RWPE2 (cell line): ENCODE measurements at places on chromosomes 4 and X.
A peak's percentile ranks its signal among the peaks of the same experiment; 100 is the strongest.

- DNase-seq = no peak
- no peak overlapping the region for H3K27ac ChIP-seq
- no peaks in the 10 kb centered on the region for H3K4me1 ChIP-seq
- H3K27me3 ChIP-seq = no peaks in the 10 kb centered on the region
Observed at GRCh38 chrX:100871594-100872560, 2.3 kb downstream of the NOX1 start.

DNA sequence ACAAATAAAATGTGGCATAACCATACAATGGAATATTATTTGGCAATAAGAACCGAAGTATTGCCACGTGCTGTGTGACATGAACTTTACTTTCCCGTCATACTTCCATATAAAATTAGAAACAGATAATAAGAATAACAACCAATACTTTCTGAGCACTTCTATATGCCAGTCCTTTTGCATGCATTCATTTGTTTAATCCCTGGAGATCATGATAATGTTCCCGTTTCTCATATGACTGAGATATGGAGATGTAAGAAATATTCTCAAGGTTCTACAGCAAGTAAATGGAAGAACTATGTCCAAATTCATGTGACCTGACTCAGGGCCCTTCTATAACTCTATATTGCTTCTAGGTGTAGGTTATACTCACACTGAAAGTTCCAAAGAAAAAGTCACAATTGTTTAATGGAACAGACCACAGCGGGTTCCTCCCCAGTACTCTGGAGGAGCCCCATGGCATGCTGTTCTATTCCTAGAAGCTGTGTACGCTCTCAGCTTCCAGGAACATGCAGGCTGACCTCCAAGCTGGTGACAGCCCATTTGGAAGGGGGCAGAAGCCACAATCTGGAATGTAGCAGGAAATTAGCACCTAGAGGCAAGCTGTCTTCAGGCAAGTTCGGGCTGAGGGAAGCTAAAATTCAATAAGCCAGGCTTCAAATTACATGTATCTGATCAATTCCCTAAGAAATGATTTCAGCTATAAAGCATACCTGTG is 31.5 kb downstream of the QDPR start:
- no peaks in the 10 kb centered on the region for H3K27me3 ChIP-seq
- H3K4me3 ChIP-seq = no peak overlapping the region
- H3K4me1 ChIP-seq = no peaks in the 10 kb centered on the region
- no peak for DNase-seq

DNA sequence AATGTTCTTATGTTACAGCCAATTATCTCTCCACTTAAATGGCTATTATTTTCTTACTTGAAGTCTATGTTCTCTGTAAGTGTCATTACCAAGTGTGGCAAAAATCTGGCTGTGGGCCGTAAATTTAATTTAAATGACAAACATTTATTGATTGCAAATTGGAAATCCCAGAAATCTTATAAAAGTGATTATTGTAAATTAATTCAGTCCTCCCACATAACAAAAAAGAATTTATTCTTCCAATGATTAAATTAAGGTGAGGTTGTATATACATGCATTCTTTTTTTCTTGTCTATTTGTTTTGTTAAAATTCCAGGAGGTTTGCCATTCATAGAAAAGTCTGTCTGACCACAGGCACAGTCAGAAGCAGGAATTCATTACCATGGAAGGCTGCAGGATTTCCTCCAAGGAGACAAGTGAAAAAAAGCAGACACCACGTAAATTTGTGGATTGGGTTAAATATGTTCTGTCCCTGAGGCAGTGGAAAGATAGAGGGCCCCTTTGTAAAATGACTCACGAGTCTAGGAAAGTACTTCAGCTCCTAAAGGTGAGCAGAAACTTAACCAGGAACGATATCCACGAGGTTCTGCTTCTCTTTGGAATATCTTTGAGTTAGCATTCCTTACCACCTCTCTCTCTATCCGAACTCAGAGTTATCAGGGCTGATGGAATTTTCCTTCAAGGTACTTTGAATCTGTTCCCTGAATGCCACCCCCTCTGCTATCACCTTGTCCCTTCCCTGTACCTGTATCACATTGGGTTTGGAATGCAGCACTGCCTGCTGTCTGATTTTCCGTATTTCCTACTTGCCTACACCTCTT is 10.7 kb downstream of the PPARGC1A start:
- no peaks in the 10 kb centered on the region for H3K4me1 ChIP-seq
- DNase-seq = no peak
- H3K36me3 ChIP-seq = no peaks in the 10 kb centered on the region
- H3K27ac ChIP-seq = no peak overlapping the region

GRCh38 chr4:159195361-159195769 is 92.5 kb downstream of the RAPGEF2 start:
- DNase-seq = no peak
- no peak overlapping the region for H3K27ac ChIP-seq
- no peaks in the 10 kb centered on the region for H3K4me1 ChIP-seq
- H3K27me3 ChIP-seq = no peaks in the 10 kb centered on the region

- DNase-seq = peak; percentile 34
- no peak overlapping the region for H3K27ac ChIP-seq
- H3K4me3 ChIP-seq = no peak overlapping the region
- H3K36me3 ChIP-seq = no peaks in the 10 kb centered on the region
- H3K4me1 ChIP-seq = no peaks in the 10 kb centered on the region
- peaks cover 18% of the 10 kb centered on the region for H3K27me3 ChIP-seq
Observed at GRCh38 chr4:8583655-8584025, 3.4 kb downstream of the GPR78 start.

DNA sequence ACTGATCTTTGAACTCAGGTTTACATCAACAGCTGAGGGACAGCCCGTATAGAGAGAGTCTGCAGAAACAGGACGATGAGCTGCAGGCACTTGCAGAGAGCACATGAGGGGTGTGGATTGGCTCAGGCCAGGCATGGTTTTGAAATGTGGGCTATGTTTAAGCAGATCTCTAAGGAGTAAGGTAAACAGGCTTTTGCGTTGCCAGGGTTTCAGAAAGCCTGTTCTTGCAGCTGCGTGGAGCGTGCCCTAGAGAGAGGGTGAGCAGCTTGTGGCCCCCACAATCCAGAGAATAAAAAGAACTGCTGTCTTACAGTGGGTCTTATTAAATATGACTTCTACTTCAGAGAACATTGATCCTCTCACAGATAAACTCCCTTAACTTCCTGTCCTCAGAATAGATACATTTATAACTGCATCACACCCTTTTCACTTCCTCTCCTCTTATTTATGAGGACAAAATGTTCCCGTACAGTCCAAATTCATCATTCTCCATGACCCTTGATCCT is 64.1 kb downstream of the TMA16 start:
- H3K4me3 ChIP-seq = no peak overlapping the region
- DNase-seq = no peak
- no peaks in the 10 kb centered on the region for H3K4me1 ChIP-seq
- H3K27ac ChIP-seq = no peak overlapping the region
- H3K36me3 ChIP-seq = no peaks in the 10 kb centered on the region
- no peaks in the 10 kb centered on the region for H3K27me3 ChIP-seq

- H3K4me3 ChIP-seq = no peak overlapping the region
- DNase-seq = no peak
- peaks cover 3% of the 10 kb centered on the region for H3K4me1 ChIP-seq
- H3K27ac ChIP-seq = no peak overlapping the region
Observed at GRCh38 chr4:16199093-16199492, 27.2 kb downstream of the TAPT1 start.

- H3K27ac ChIP-seq = no peak overlapping the region
- peaks cover 17% of the 10 kb centered on the region for H3K36me3 ChIP-seq
- H3K4me1 ChIP-seq = peaks cover 9% of the 10 kb centered on the region
- H3K27me3 ChIP-seq = no peaks in the 10 kb centered on the region
- DNase-seq = no peak
- no peak overlapping the region for H3K4me3 ChIP-seq
Observed at GRCh38 chr4:77742054-77742453, 77.1 kb downstream of the CNOT6L start.

GRCh38 chr4:23068287-23068686 is 375.6 kb downstream of the GBA3 start:
- H3K36me3 ChIP-seq = no peaks in the 10 kb centered on the region
- no peak for DNase-seq
- H3K27ac ChIP-seq = no peak overlapping the region

- no peak overlapping the region for H3K27ac ChIP-seq
- H3K27me3 ChIP-seq = no peaks in the 10 kb centered on the region
- no peaks in the 10 kb centered on the region for H3K36me3 ChIP-seq
- no peak for DNase-seq
- no peak overlapping the region for H3K4me3 ChIP-seq
Observed at GRCh38 chr4:23485801-23486200, 404.0 kb downstream of the PPARGC1A start.

- H3K4me1 ChIP-seq = no peaks in the 10 kb centered on the region
- DNase-seq = no peak
- no peaks in the 10 kb centered on the region for H3K36me3 ChIP-seq
- H3K27me3 ChIP-seq = no peaks in the 10 kb centered on the region
Observed at GRCh38 chrX:125439194-125439849, 119.7 kb downstream of the TEX13C start.

DNA sequence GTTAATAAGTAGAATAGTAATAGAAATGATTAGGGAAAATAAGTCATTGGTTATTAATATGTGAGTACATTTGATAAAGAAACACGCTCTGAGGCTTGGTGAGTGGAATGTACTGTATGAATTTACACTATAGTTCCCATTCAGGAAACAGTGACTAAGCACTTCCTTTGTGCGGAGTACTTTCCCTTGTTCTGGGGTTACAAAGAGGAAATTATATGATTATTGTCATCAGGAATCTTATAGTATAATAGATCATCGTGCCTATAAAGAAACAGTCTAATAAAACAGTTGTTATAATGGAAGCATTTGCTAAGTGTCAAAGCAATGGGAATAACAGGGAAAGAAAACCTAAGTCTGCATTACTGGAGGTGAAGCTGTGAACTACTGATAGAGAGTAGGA is 138.0 kb downstream of the RPA4 start:
- H3K27me3 ChIP-seq = no peaks in the 10 kb centered on the region
- no peak for DNase-seq
- H3K4me3 ChIP-seq = no peak overlapping the region
- H3K27ac ChIP-seq = no peak overlapping the region
- no peaks in the 10 kb centered on the region for H3K4me1 ChIP-seq

- no peak for DNase-seq
- H3K27me3 ChIP-seq = no peaks in the 10 kb centered on the region
- H3K4me1 ChIP-seq = peaks cover 3% of the 10 kb centered on the region
- H3K4me3 ChIP-seq = no peak overlapping the region
Observed at GRCh38 chr4:152165146-152165545, 370.7 kb downstream of the FBXW7 start.

DNA sequence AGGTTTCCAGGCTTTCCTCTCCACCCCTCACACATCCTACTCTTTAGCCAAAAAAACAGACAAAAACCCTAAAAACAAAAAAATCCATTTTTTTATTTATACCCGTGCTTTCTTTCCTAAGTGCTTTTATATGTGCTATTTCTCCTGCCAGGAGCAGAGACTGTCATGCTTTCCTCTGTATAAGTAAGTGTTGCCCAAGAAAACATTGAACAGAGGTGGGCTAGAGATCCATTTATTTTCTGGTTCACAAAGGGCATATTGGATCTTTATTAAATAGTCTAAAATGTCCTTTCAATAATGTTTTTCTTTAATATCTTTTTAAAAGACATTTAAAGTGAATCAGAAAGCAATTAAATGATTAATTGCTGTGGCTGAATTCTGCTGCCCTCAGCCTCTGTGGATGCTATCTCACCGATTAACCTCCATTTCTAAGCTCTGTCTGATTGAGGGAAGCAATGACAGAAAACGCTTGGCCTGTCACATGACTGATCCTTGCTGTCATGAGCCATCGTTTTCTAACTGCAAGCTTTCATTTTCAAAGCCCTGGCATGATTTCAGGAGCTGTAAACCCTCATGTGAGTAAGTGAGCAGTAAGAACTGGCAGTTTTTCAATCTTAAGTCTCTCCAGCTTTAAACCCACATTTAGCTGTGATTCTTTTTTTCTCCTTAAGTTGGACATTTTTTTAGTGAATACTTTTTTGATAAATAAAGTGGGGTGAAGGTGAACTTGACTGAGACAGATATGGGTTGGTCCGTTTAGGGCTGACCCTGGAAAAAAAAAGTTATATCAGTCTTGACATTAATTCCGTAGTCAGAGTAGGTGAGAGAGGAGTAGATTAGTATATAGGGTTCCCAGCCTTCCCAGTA is 180.7 kb upstream of the PGRMC2 start:
- DNase-seq = no peak
- no peak overlapping the region for H3K27ac ChIP-seq
- H3K4me1 ChIP-seq = no peaks in the 10 kb centered on the region
- no peak overlapping the region for H3K4me3 ChIP-seq

- no peaks in the 10 kb centered on the region for H3K4me1 ChIP-seq
- H3K36me3 ChIP-seq = no peaks in the 10 kb centered on the region
- H3K27ac ChIP-seq = no peak overlapping the region
- H3K27me3 ChIP-seq = no peaks in the 10 kb centered on the region
- no peak for DNase-seq
- no peak overlapping the region for H3K4me3 ChIP-seq
Observed at GRCh38 chr4:175961604-175962003, 104.0 kb upstream of the WDR17 start.

DNA sequence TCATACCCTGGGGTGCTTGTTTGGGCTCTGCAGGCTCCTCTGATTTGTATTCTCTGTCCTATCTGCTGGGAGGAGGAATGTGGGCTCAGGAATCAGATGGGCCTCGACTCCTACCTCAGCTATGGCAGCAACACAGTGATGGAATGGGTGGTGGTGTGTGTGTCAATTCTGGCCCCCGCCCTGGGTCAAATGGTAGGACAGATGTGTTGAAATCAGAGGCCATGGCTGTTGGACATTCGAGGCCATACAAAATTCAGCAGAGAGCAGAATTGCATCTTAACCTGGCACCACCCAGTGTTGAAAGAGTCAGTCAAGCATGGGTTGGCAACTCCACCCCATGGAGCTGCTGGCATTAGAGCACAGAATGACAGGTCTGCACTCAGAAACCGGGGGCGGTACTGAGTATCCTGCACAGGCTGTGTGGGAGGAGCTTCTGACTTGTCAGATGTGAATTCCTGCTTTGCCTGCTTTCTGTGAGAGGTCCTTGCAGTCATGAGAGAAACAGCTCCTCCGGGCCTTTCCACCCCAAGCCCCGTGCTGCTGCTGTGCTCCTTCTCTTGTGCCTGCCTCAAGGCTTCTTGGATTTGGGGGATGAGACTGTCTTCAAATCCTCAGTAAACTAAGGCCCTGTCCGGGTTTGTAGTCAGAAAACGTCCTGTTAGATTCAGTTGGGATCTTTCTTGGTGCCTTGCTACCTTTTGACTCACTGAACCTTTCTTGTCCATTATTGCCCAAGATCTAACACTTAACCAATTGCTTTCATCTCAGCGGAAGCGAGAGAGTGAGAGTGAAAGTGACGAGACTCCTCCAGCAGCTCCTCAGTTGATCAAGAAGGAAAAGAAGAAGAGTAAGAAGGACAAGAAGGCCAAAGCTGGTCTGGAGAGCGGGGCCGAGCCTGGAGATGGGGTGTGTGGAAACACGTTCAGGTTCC is 13.0 kb downstream of the DKC1 start:
- peaks cover 61% of the 10 kb centered on the region for H3K36me3 ChIP-seq
- H3K27ac ChIP-seq = no peak overlapping the region
- no peak for DNase-seq
- H3K4me3 ChIP-seq = no peak overlapping the region

- H3K27ac ChIP-seq = no peak overlapping the region
- DNase-seq = no peak
- no peaks in the 10 kb centered on the region for H3K27me3 ChIP-seq
- H3K36me3 ChIP-seq = no peaks in the 10 kb centered on the region
- H3K4me3 ChIP-seq = no peak overlapping the region
Observed at GRCh38 chr4:26455571-26455970, 34.7 kb downstream of the CCKAR start.
